SK-N-MC (cell line): ENCODE measurements at places on chromosomes 2 and 18.
A peak's percentile ranks its signal among the peaks of the same experiment; 100 is the strongest.

DNA sequence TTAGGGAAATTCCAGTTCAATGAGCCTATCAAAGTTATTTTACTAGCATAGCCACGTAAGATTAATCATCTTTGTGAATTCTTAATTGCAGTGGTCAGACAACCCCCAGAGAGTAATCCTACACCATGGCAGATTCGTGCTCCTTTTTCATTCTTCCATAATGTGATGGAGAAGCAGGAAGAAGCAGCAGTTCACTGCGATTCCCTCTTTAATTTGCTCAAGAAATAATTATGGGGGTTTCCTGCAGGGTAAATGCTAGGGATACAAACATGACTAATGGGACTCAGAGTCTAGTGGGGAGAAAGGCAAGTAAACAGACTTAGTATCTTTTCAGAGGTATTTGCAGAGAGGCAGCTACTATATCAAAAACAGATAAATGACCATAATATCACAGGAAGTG, 175.8 kb upstream of the HNRNPA3 start:
- no peak for DNase-seq

DNA sequence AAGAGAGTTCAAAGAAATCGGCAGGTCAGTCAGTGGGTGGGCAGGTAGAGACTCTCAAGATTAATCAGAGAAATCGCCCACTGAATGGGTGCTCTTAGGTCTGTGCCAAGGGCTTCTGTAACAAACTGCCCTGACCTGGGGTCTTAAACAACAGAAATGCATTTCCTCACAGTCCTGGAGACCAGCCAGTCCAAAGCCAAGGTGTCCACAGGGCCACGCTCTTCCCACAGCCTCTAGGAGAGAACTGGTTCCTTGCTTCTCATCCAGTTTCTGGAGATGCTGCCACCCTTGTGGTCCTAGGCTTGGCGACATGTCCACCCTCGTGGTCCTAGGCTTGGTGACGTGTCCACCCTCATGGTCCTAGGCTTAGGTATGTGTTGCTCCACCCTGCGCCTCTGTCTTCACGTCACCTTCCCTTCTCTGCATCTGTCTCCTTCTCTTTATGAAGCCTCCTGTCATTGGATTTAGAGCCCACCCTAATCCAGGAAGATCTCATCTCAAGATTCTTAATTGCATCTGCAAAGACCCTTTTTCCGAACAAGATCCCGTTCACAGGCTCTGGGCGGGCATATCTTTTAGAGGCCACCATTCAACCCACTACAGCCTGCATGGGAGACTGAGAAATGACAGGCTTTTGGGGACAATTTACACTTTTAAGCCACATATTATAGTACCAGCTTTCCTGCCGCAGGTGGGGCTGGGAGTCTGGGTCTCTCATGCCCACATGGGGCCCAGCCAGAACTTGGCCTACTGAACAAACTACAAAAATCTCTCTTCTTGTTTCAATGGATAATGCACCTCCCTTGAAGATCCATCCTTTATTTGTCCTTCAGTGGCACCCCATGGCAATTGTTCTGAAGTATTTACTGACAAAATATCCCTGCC, 161.3 kb downstream of the ASB1 start:
- DNase-seq = no peak

DNA sequence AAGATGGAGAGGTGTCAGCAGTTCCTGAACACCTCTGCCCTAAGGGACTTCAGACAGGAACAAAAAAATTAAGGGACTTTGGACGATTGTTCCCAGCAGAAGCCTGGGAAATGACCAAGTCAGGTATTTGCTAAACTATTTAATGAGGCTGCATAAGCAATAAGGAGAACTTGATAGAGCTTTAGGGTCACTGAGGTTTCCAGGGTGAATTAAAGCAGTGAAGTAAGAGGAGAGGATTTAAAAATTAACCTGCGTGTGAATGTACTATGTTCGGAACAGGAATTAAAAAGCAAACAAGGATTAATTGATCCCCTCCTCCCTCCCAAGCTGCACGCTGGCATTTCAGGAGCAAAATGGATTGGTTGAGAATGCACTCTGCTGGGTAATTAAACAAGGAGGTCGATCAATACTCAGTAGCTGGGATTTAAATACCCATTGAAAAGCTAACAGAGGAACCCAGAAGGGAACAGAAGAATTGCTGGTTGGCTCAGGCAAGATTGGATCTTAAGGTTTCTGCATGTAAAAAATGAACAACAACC, 157.2 kb downstream of the RNF152 start:
- no peak for DNase-seq

DNA sequence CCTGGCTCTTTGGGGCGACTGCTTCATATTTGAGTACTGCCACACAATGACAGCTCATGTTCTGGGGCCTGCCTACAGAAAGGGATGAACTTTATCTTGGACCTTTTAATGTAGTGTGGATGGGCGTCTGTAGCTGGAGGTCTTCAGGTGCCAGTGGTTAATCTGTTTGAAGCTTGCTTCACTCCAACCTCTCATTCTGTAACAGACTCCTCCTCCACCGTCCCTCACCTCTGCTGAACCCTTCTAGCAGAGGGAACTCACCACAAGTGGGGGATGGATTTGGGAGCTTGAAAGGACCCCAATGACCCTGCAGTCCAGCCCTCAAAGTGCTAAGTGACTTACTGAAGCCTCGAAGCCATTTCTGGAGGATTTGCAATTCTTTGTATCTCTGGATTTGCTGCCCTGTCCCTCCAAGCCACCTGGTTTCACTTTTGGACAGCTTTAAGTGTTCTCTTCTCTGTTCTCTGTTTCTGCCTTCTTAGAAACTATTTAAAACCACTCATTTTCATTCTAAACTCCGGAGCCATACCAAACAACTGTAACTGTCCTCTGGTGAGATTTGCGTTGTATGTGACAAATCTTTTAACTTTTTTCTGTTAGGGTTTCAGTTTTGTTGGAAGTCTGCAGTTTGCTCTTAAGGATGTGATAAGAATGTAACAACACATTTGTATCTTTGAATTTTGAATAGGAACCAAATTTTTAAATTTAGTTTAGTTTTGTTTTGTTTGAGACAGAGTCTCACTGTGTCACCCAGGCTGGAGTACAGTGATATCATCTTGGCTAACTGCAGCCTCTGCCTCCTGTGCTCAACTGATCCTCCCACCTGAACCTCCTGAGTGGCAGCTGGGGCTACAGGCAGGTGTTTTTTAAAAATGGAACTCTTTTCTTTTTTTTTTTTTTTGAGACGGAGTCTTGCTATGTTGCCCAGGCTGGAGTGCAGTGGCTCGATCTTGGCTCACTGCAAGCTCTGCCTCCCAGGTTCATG, 37.0 kb upstream of the CASP8 start:
- DNase-seq = no peak

DNA sequence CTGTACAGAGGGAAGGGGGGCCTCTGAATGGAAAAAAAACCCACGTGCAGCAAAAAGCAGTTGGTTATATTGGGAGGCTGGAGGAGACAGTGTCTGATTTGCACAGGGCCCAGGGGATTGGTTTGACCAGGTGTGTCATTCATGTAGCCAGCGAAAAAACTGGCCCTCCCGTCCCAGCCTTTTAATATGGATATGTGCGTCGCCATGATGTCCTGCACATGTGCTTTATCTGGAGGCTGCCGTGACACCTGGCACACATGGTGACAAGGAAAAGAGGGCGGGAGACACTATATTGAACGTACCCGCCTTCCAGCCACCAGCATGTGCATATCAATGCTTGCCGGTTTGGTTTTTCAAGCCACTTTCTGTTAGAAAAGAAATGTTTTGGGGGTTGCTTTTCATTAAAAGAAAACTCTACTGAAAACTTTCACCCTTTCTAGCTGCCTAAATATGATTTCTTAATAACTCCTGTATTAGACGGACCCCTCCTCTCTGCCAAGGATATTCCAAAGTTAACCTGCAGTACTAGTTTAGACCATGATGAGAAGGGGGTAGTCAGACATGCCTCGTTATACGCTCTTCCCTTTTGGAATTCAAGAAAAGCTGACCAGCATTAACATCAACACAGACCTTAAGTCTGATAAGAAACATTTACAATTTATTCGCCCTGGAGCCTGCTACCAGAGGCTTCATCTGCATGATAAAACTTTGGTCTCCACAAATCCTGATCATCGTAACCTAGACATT, 16.2 kb downstream of the SLC25A52 start:
- no peak for DNase-seq

GRCh38 chr18:49460976-49461601, 644 bp upstream of the DYM start:
- DNase-seq = no peak

DNA sequence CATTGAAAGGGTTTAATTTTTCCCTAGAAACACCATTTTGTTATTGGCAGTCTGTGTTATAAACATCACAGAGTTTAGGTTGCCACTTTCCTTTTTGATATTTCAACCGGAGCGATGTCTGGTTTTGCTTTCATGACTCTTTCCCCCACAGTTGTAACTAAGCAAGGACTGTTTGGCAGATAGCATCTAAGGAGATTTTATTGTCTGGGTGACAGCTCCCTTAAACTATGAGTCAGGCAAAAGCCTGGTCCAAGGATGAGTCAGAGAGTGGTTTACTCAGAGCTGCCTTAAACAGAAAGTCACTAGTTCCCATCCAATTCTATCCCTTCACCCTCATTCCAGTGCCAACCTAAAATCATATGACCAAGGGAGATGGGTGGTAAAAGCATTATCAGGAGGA, 341.6 kb upstream of the VWC2L start:
- no peak for DNase-seq

DNA sequence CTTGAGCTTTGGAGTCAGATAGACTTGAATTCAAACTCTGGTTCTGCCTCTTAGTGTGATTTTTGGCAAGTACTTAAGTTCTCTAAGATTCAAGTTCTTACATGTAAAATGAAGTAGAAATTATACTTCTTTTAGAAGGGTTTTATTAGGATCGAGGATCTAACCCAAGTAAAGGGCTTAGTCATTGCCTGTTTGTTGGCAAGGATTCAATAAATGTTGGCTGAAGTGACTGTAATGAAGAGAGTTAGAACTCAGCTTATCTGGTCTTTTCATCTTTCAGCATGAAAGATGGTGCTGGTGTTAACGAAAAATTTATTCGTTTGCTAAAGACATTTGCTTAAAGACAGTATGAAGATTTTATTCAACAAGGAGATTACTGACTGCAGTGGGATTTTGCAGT, 315.9 kb upstream of the THUMPD2 start:
- DNase-seq = peak; percentile 6

DNA sequence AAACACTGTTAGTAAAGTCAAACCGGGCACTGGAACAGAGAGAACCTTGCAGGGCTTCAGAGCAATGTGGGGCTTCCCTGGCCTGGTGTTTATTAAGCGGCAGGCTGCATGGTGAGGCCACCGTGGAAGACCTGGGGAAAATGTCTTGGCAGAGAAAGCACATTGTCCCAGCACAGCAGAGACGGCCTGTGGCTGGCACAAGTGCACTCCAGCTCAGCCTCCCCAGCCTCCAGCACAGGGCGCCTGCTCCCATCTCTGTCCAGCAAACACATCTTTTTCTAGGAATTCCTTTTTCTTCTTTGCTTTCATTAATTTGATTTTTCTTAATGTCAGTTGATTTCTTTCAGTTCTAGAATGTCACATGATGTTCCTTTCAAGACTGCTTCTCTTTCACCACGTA, 138.2 kb upstream of the NFATC1 start:
- no peak for DNase-seq

DNA sequence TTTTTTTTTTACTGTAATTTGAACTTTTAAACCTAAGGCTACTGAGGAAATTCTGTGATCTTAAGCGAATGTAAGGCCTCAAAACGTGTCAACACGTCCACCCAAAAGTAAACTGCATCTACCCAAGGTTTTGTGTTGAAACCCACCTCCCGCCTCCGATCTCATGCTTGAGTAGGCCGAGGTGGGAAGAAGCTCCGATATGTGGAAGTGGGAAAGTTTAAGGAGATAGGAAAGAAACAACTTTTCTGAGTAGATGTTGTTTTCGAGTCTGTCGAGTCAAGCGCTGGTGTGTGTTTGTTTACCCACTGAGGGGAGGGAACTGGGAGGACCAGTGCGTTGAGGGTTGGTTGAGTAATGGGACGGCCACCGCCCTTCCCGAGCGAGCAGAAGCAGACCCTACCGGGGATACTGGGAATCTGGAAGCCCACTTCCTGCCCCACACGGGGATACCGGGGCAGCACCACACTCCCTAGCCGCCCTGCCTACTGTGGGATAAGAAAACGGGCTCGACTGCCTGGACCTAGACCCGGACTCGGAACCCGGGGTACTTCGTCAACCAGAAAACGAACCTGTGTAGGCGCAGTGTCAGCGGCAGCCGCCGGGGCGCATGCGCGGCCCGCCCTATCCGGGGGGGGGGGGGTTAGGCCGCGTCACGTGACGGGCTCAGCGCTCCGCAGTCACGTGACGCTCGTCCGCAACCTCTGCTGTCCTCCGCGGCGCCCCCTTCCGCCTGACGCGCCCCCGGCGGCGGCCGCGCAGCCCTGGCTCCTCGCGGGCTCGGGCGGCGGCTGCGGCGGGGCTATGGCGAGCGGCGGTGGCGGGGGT, at the start of gene RETREG2:
Gene RETREG2, plus strand, starts transcription at position 724 of the 825 bp plus-strand sequence. Its CDS starts 78 bp downstream, at position 802.
- no peak for DNase-seq

GRCh38 chr2:54652540-54652939, 70.9 kb upstream of the EML6 start:
- no peak for DNase-seq

DNA sequence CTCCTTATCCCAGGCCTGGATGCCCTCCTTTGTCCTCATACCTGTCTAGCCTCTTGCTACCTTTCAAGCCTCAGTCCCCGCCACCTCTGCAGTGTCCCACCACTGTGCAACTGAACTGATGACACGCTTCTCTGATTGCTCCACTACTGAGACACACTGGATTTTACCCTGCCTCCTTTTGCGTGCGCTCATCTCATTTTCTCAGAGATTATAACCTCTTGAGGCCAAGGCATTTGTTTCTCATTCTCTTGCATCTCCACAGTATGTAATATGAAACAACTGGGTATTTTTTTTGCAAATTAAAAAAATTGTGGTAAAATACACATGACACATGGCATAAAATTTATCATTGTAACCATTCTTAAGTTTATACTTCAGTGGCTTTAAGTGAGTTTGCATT, 95.4 kb downstream of the PRKCE start:
- no peak for DNase-seq

GRCh38 chr18:7987284-7987976, 420.3 kb downstream of the PTPRM start:
- no peak for DNase-seq

- no peak for DNase-seq
Measured at GRCh38 chr2:73307720-73308119, 14.4 kb upstream of the EGR4 start.

- DNase-seq = no peak
Measured at GRCh38 chr18:11290786-11291185, 141.4 kb upstream of the PIEZO2 start.

- DNase-seq = no peak
Measured at GRCh38 chr2:71697106-71698004, 244.0 kb downstream of the DYSF start.

GRCh38 chr2:227864161-227864756, 7.2 kb upstream of the DAW1 start:
- no peak for DNase-seq
